ENCODE measurements at places on chromosomes 1 and 21. TPM values are rescaled to one million over a fixed set of nuclear protein-coding genes. Genes with fewer than 3 reads are reported as not detected.
A peak's percentile ranks its signal among the peaks of the same experiment; 100 is the strongest.

DNA sequence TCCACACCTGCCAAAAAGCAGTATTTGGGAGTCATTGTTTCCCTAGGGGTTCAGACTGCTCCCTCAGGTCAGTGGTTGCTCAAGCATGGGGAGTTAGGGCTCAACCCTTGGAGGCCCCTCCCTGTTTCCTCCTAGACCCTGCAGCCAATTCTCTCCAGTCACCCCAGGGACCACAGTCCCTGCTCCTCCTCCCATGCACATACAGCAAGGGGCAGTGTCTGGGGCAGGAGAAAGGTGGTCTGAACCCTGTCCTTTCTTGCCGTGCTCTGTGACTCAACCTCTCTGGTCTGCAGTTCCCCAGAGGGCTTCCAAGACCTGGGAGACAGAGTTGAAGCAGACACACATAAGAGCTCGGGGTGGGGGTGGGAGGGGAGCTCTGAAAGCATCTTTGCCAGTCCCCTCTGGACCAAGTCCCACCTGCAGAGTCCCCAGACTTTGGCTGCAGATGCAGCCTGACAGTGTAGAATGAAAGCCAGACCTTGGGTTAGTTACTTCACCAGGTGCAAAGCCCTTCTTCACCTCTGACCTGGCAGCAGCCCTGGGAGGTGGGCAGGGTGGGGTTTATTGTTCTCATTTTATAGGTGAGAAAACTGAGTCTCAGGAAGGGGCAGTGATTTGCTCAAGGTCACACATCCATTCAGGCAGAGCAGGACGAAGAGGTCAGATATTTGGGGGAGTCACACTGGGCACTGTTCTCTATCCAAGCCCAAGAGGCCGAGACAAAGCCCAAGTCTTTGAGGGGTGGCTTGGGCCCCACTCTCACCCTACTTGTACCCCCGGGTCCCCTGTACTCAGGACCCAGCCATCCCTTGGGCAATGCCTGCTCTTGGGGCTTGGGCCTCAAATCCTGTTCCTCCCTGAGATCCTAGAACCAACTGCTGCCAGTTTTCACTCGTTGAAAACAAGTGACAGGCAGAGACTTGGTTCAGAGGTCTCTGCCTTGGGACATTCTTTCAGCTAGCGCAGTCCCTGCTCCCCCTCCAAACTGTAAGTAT is 748 bp downstream of the PDZK1IP1 start:
- DNase-seq, result no peak

- DNase-seq, result no peak
Observed at GRCh38 chr1:22286491-22286890, 143.6 kb upstream of the WNT4 start.

DNA sequence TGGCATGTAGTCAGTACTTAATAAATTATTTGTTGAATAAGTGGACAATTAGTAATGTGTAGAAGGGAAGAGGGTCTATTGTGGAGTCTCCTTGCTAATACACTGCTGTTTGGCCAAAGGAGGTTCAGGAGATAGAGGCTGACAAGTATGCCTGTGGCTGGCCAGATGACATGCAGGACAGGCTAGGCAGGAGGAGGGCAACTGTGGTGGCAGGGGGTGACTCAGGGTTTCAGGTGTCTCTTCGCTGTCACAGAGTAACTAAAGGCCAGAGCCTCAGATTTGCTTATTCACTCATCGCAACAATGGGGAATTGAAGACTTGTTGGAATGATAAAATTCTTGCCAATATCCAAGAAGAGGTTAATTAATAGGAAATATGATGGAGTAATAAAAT is 33.1 kb downstream of the THRAP3 start:
- DNase-seq, result peak; percentile 91

GRCh38 chr1:225407755-225408154 is 20.1 kb downstream of the LBR start:
- no peak for DNase-seq

DNA sequence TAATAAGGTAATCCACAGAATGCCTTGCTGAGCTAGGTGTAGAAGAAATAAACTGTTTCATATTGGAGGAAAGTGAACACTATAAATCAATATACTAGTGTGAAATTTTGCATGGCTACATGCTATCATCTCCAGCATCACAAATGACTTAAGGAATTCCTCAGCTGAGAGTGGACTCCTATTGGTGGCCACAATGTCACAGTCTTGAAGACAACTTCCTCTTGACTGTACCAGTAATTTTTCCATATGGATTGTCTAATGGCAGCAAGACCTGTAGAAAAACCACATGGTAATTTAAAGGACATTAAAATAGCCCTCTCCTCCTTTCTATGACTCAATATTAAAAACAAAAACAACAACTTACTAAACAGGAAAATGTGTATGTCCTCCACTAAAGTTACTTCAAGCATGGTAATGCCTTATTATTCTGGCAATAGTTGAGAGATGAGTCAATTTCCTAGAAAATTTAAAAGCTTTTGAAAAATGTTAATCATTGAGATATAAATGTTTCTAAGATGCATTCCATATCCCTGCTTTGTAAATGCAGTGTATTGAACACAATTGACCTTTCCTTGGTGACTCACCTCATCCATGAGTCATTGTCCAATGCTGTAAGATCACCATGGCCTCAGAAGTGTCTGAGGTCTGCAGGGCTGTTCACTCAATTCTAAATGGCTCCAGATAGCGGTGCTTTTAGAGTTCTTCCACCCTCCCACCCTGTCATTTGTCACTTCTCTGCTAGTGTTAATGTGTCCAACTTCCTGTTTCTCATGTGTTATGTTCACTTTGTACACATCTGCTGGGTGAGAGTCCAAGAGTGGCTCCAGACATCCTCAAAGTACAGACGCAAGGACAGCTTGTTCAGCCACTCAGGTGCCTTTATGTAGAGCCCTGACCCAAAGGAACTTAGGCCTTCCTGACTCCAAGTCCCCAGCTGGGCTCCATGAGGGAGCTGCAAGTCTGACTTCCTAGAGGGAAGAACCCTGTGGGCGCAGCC is 32.8 kb upstream of the DNASE2B start:
- no peak for DNase-seq

DNA sequence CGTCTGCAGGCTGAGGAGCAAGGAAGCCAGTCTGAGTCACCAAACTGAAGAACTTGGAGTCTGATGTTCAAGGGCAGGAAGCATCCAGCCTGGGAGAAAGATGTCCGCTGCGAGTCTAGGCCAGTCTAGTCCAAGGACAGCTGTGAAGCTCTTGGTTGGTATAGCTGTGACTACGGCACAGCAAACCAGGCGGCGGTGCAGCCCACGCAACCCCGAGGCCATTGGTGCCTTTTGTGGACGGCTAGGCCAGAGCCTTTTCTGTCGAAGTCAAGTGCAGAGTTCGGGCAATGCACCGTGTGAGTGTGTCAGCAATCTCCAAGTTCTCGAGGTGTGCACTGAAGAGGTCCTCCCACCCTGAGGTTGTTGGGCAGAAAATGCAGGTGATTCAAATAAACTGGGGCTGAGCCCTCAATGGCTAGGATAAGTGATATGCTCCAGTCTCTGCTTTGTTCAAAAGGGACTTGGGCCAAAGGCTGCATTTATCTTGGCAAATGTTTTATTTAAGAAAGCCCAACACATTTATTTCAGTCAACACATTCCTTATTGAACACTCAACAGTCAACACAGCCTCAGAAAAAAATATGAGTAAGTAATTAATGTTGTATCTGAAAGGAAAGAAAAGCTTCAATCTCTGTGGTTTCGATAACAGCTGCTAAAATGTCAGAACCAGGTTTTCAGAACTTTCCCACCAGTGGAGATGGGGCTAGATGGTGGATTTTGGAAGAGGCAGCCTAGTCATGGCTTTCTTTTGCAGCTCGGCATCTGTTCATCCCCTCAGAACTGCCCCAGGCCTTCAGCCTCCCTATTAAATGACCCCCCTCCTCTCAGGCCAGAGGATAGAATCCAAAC is 78.1 kb upstream of the COX20 start:
- no peak for DNase-seq

DNA sequence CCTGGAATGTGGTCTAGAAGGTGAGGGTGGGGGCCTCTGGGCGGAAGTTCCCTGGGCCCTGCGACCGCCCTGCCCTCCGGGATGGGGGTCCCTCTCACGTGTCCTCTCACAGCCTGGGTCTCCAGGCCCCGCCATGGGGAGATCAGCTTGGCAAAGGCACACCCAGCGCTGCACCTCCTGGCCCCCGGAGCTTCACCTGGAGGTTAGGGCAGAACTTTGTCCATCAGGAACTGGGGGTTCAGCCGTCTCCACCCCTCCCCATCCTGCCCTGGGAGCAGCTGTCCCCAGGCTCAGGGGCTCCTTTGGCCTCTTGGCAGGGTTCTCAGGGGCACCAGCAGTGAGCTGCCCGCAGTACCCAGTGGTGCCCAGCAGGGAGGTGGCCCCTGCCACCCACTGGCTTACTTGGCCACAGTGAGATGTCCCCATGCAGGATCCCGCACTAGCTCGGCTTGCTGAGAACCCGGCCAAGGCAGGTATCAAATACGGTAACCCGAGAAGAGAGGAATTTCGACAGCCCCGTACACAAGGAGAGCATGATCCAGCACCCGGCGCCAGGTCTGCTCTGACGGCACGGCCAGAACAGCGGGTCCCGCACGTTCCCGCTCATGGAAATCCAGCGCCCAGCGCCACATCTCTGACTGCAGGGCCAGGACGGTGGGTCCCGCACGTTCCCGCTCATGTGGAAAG is 36.7 kb downstream of the RRP1 start:
- peak; percentile 91 for DNase-seq

- no peak for DNase-seq
Observed at GRCh38 chr1:81878538-81878937, 77.8 kb downstream of the ADGRL2 start.

- DNase-seq, result no peak
Observed at GRCh38 chr1:31345635-31346034, 27.2 kb downstream of the FABP3 start.

- DNase-seq, result no peak
Observed at GRCh38 chr1:229093609-229094336, 177.1 kb upstream of the RAB4A start.

DNA sequence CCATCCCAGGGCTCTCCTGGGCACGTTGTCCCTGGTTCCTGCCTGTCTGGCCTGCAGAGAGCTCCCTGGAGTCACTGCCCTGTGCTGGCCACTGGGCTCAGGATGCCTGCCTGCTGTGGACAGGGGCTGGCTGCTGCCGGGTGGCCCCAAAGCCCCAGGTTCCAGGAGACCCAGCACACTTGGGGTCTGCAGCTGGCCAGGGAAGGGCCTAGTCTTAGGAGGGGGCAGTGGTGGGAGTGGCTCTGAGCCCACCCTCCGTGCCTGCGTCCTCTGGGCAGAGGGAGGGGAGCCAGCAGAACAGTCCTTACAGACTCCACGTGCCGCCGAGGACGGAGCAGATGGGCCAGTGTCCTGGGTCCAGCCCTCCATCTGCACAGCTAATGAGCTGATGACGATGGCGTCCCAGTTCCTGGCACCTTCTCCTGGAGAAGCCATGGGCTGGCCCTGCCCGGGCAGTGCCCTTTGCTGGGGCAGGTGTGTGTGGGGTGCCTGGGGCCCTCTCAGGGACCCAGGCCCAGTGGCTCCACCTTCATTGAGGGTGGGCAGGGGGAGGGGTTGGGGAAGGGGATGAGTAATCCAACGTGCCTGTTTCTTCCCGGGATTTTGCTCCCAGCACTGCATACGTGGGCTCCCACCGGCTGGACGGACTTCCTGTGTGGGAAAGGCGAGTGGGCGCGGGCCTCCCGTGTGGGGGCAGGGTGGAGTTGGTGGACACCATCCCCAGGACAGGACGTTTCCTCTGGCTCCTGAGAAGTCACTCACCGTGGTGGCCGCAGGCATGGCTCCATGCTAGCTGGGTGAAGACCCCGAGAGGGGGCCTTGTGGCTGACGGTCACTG is 6.8 kb upstream of the PLCH2 start:
- DNase-seq, result no peak

DNA sequence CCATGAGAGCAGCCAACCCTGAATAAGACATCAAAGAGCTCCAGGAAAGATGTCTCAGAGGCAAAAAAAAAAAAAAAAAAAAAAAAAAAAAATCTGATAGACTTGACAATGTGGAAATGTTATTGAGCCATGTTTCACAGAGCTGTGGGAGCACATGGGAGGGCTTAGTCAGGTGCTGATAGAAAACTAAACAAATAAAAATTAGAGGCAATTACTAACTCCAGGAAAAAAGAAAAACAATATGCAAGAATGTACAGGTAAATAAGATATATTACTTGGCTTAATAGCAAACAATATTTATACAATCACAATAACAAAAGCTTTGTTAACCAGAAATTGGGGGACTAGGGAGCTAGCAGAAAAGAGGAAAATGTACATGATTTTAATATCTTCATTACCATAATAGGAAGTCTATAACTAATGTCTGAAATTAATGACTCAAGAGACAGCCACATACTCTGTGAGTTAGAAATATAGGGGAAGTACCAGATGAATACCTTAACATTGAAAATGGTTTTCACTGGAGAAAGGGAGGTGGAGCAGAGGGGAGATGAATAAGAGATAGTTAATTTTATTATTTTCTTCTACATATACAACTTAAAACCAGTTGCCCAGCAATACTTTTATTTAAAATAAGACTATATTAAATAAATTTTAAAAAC is 16.9 kb upstream of the RGS16 start:
- DNase-seq, result no peak

GRCh38 chr1:150787455-150787854 is 20.6 kb downstream of the CTSK start:
- no peak for DNase-seq

GRCh38 chr1:242585616-242586359 is 61.3 kb upstream of the PLD5 start:
- DNase-seq, result no peak

DNA sequence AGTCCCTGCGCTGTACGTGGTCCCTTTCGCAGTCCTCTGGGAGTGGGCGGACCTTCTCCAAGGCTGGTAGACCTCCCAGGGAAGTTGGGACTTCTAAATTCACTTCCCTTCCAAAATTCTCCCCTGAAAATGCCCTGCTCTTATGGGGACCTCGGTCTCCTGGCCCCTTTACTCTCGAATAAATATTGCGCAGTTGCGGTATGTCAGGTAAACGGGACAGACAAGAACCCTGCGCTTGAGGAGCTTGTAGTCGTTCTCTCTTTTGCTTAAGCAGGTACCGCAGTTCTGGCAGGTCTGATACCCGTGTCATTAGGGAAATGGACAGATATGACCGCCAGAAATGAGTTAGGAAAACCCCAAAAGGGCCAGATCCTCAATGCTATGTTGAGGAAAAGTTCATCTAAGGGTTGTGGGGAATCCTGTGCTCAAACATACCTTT is 561 bp downstream of the KIF2C start:
- DNase-seq, result no peak

- DNase-seq, result no peak
Observed at GRCh38 chr1:98557895-98558294, 103.6 kb upstream of the SNX7 start.

DNA sequence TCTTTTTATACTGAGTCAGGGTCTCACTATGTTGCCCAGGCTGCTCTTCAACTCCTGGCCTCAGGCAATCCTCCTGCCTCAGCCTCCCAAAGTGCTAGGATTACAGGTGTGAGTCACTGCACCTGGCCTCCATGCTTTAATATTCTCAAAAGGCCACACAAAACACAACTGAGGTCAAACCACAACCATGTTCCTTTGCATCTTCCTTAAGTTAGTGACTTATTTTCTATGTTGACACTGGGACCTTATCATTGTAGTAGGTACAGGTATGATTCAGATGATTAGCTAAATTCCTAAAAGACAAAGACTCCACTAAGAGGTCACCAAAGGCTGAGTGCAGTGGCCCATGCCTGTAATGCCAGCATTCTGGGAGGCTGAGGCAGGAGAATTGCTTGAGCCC is 131.9 kb upstream of the ATP1B1 start:
- no peak for DNase-seq

GRCh38 chr1:81802707-81803430 is 2.1 kb downstream of the ADGRL2 start:
- peak; percentile 24 for DNase-seq

KIF26B gene
- total RNA-seq, result 0.02 TPM

OR2T33 gene
- not detected for total RNA-seq

NBPF15 gene
- 3.3 TPM for total RNA-seq

PUSL1 gene
- total RNA-seq, result 7.1 TPM

KRTAP11-1 gene
- total RNA-seq, result not detected

TRIM33 gene
- 17.1 TPM for total RNA-seq

DCST1 gene
- 0.13 TPM for total RNA-seq

CFHR5 gene
- total RNA-seq, result not detected
